Tongue (tissue), 3 donors: ENCODE measurements at places on chromosomes 7 and 10.
A peak's percentile ranks its signal among the peaks of the same experiment; 100 is the strongest.

DNA sequence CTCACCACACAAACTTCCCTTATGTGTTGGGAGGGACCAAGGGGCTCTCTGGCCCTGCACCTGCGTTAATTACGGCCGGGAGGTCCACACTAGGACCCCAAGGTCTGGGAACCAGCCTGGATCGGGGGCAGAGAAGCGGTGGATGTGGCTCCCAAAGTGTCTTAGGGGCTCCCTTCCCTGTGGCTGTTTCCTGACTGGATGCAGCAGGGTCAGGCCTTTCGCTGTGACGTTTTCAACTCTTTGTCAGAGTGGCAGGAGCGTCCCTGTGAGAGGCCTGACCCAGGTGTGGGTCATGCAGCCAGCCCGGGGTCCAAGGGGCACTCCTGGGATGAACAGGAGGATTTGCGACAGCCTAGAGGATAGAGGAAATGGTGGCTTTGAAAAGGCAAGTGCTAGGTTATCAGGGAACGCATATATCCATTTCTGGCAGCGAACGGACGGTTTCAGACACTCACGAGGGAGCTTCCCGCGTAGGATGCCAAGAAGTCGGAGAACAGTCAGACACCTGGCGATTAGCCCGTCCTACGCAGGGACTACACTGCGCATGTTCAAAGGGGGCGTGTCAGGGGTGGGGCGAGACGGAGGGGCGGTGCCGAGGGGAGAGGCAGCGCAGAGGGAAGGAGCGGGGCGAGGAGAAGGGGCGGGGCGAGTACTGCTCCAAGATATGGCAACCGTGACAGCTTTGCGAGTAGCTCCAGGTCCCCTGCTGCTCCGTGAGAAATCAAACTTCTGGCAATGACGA, 46.2 kb upstream of the ZNF716 start:
- no peak for DNase-seq

GRCh38 chr7:136076954-136077353, 99.8 kb upstream of the MTPN start:
- no peak for DNase-seq

GRCh38 chr7:19930051-19930450, 156.6 kb upstream of the TMEM196 start:
- no peak for DNase-seq

GRCh38 chr10:132109341-132110110, 43.8 kb downstream of the JAKMIP3 start:
- DNase-seq = peak; percentile 88

GRCh38 chr7:45524445-45524844, 49.7 kb upstream of the ADCY1 start:
- DNase-seq = peak; percentile 73

DNA sequence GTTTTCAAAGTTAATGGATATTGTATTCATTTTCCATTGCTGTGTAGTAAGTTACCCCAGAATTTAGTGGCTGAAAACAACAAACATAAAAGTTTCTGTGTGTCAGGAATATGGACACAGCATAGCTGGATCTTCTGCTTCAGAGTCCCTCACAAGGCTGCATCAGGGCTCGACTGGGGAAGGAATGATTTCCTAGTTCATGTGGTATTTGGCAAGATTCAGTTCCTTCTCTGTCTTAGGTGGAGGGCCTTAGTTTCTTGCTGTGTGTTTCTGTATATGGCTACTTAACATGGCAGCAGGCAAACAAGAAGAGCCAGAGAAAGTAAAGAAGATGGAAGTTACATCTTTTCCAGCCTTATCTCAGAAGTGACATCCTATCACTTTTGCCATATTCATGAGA, 51.1 kb downstream of the TPST1 start:
- no peak for DNase-seq

- no peak for DNase-seq
These were observed 38.5 kb downstream of the VIPR2 start for GRCh38 chr7:159105832-159106811.

DNA sequence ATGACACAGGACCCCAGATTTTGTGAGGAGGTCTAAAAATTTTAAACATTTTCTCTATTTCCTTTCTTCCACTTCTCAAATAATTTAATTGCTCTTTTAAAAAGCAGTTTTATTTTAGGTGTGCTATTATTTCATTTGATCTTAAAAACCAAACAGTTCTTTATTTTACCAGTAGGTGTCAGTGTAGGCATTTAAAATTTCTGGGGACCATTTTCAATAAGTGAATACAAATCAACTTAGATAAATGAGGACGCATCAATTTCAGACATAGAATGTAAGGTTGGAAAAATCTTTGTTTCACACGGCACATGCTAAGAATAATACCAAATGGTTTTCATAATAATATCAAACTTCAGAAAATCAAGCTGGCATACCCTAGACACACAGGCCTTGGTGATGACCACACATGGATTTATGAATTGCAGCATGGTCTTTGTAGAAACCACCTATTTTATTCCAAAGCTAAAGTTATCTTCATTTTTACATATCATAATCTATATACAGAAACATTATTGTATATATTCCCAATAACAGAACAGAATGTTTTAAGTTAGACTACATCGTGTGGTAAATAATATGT, 127.6 kb upstream of the SLC26A5 start:
- DNase-seq = peak; percentile 56

DNA sequence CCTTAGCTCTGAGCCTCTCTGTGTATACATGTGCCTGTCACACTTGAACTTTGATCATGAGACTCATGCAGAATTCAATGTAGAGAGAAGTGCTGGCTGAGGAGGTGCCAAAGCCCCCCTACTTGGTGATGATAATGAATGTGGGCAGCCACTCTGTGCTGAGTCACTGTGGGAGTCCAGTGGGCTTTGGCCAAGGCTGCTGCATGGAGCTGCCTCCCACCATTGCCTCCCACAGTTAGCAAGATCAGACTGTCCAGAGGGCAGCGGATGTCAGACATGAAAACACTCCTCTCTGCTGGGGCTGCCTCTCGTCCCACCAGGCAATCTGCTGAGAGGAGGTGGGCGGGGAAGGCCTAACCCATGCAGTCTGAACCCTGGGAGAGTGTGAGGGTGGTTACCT, 180.3 kb downstream of the SH2D4B start:
- no peak for DNase-seq

GRCh38 chr7:137983323-137984008, 18.4 kb downstream of the CREB3L2 start:
- DNase-seq = no peak

- no peak for DNase-seq
These were observed 1144.1 kb downstream of the GATA3 start for GRCh38 chr10:9198611-9199010.

GRCh38 chr7:69060516-69060915, 537.8 kb upstream of the AUTS2 start:
- DNase-seq = peak; percentile 20

GRCh38 chr10:26571655-26572054, 125.8 kb upstream of the PDSS1 start:
- no peak for DNase-seq

- peak; percentile 15 for DNase-seq
These were observed 1.6 kb downstream of the GPR22 start for GRCh38 chr7:107471292-107472070.

GRCh38 chr10:97020452-97021400, 165.0 kb downstream of the SLIT1 start:
- peak; percentile 78 for DNase-seq

GRCh38 chr7:31411416-31411815, 70.9 kb upstream of the NEUROD6 start:
- DNase-seq = no peak

DNA sequence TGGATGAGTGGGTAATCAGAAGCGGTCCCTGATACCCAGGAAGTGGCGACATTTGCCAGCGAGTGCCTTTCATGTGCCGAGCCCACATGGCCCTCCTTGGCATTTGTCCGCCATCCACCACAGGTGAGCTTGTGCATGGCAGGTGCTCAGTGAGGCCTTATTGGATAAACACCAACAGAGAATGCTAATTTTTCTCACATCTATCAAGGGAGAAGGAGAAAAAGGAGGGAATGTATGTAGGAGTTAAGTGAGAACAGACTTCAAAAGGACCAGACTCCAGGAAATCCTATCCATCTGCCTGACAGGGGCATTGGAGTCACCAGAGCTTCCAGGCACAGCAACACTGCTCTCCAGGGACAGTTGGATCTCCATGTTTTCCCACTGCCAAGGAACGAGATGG, 143.5 kb upstream of the ZMIZ1 start:
- no peak for DNase-seq

DNA sequence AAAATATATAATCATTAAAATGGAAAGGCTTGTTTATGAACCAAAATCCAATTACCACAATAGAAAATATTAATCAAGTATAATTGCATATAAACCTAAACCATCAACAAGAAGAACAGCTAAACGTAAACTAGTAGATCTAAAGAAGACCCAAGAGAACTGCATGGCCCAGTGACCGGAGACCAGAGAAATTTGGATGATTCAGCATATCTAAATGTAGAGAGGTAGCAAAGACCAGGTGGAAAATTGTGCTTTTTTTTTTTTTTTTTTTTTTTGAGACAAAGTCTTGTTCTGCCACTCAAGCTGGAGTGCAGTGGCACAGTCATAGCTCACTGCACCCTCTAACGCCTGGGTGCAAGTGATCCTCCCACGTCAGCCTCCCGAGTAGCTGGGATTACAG, 207.2 kb upstream of the SEMA3E start:
- DNase-seq = no peak

DNA sequence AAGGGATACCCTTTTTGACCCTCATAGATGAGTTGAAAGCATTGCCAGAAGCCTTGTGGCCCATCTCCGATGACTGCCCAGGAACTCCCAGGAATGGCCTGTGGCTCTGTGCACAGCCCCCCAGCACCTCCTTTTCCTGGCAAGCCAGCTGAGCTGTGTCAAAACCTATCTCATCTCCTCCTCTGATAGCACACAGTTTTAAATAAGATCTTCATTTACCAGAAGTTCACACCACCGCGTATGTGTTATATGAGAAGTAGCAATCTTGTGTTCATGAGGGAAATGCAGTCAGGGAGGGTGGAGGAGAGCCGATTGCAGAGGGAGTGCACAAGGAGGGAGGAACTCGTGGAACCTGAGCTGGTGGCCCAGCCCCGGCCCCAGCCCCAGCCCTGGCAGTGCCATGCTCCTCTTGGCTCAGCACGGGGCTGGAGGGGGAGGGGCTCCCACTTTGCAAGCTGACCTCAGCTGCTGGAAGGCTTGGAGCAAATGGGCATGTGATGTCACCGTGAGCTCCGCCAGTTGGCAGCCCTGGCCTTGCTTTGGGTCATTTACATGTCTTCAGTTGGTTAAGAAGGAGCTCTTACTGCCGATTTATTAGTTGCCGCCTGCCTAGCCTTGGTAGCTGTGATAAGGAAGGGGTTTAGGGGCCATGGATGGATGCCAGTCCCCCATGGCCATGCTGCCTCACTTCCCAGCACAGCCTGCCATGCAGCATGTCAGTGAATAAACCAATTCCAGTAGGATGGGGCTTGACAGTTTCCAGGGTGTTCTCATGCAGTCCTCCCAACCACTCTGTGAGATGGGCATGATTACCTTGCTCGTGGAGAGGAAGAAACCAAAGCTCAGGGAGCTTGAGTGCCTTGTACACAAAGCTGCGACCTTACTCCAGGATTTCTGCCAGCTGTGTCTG, 20.0 kb downstream of the UNC5B start:
- DNase-seq = peak; percentile 97

DNA sequence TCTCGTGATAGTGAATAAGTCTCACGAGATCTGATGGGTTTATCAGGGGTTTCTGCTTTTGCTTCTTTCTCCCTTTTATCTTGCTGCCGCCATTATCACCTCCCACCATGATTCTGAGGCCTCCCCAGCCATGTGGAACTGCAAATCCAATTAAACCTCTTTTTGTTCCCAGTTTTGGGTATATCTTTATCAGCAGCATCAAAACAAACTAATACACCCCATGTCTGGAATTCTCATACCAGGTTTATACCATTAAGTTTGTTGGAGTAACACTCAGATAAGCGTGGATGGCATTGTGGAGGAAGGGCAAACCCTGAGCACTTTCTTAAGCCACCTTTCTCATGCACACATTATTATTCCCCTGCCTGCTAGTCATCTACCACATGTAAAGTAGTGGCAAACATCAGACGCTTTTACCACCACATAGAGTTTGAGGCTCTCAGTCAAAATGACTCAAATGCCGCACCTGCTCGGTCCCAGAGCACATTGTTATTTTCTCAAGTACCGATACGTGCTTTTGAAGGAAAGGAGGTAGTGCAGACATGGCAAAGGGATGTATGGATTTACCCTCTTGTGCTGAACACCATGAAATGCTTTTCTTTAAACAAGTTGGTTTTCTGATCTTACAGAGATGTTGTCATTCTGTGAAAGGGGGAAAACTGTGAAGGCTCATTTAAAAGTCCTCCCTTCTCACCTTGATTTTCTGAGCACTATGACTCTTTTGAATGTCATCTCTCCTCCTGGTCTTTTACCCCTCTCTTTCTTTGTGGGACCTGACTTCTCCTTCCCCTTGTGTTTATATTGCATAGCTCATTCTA, 429.7 kb downstream of the EXOC4 start:
- DNase-seq = no peak

DNA sequence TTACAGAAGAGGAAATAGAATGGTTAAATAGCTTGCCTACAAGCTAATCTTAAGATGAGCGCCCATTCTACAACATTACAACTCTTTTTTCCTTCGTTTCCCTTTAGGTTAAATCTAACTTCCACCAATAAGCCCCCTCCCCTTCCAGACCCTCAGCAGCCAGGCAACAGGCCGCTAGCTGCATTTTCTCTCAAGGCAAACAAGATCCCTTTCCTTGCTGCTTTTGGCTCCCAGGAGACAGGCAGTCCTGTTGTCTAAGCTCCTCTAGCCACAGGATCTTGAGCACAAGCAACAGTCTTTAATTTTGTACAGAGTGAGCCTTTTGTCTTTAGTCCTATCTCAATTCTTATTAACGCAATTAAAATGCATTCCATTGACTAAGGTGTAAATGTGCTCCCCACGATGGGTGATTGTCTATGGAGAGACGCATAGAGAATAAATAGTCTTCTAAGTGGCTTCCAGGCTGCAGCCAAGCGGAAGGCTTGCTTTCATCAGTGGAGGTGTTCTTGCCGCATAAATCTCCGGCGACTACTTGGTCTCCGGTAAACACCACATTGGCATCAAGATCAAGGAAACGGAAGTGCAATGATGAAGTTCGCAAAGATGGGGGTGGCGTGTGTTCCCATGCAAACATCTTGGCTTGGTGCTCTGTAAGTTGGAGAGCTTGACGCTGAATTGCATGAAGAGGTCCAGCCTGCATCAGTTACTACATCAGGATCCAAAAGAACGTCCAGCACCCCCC, 181.9 kb upstream of the LYZL2 start:
- DNase-seq = peak; percentile 67

GRCh38 chr7:73738612-73739386, at the start of gene ABHD11:
TSS of gene ABHD11 (minus strand) at chr7:73738802. CDS start at chr7:73738770, 32 bp downstream.
- DNase-seq = peak; percentile 98

GRCh38 chr7:1386623-1387220, 72.5 kb downstream of the MICALL2 start:
- DNase-seq = no peak
